NCI-H146 (cell line): ENCODE measurements at places on chromosomes 11 and 22.

GRCh38 chr22:38864361-38865191, 7.4 kb downstream of the CBX6 start:
- no peak for DNase-seq

- DNase-seq = no peak
These were observed 2.3 kb downstream of the PTPRCAP start for GRCh38 chr11:67435031-67435726.

DNA sequence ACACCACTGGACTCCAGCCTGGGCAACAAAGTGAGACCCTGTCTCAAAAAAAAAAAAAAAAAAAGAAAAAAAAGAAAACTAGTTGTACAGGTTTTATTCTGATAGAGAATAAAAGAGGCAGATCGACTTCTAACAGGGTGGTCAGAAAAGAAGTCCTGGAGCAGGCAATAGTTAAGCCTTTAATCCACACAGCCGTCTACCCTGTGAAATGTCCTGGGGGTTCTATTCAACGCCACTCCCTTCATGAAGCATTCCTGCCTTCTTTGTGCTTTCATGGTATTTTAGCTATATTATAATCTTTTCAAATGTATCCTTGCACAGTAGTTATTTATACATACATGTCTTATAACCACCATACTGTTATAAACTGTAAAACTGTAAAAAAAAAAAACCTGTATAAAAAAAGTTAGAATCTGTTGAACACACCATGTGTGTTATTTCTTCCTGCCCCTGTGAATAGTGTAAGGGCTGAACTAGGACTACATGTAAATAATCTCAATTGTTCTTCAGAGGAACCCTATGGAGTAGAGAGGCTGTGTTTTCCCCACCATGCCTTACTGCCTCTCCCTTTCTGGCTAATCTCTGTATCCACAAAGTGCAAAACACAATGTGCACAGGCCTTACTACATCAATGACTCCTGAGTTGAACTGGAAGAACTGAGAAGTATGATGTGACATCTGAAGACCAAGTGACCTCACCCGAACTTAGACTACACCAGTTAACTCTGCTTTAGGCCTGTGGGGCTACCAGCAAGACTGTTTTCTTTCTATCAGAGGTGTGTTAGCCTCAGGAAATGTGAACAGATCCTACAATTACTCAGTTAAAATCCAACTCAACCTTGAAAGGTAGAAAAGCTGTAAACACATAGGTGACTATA, 25.3 kb downstream of the PRCP start:
- DNase-seq = no peak

GRCh38 chr11:124398924-124399323, at the start of gene OR8B3:
Gene OR8B3 (minus strand): TSS chr11:124399024. CDS start chr11:124397351, 1,673 bp downstream.
- DNase-seq = no peak
